ENCODE measurements at places on chromosomes 4 and X.

DNA sequence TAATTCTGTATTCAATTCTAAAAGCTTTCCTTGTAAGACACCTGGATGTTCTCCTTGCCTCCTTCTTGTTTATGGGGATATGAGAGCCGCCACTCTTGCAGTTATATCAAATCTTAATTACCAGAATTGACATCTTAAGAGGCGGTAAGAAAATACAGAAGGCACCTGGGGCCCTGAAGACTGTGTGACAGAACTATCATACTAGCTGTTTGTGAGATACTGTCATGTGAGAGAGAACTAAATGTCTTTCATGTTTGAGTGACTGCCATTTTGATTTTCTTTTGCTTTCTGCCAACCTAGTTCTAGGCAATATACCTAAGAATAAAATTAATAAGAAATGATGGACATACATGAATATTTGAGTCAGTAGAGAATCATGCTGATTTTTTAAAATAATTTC lies 340.2 kb upstream of the SMIM31 start:
- DNase-seq, result no peak

DNA sequence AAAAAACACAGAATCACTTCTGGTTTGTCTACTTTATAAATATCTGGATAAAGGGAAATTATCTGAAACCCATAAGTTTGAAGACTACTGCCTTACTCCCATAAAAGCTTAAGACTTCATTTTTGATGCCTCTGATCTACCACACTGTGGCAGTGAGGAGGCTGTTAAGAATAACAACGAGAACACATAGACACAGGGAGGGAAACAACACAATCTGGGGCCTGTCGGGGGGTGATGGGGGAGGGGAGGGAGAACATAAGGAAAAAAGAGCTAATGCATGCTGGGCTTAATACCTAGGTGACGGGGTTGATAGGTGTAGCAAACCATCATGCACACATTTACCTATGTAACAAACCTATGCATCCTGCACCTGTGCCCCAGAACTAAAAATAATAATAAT lies 573.7 kb downstream of the GBA3 start:
- DNase-seq, result no peak

DNA sequence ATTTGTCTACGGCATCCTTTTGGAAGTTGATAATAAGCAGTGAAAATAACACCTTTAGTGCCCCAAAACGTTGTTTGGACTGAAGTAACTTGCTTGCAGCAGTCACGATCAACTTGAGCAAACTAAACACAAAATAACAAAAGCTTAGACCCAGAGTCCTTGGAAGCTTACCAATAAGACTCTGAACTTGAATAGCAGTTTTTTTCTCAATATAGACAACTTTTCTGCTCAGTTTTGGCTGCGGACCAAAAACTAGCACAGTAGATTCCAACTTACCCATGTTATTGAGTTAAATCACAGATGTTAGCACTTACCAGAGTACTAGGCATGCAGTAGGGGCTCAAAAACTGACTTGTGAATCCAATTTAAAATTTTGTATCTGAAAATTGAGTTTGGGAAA lies 746.9 kb downstream of the PCDH19 start:
- DNase-seq, result no peak

DNA sequence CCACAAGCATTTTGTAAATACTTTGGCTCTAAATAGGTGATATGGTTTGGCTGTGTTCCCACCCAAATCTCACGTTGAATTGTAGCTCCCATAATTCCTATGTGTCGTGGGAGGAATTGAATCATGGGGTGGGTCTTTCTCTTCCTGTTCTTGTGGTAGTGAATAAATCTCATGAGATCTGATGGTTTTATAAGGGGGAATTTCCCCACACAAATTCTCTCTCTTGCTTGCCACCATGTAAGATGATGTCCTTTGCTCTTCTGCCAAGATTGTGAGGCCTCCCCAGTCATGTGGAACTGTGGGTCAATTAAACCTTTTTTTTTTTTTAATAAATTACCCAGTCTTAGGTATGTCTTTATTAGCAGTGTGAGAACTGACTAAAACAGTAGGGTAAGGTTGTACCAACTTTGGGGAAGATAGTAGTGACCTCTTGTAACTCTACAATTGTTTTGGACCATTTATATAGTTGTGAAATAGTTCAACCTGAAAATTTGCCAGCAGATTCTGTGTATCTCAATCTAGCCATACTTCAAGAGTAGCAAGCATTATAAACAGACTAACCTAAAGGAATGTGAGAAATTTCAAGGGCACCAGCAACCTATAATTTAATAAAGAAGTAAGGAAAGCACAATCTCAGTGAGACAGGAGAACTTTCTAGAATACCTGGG lies 727.8 kb downstream of the GRID2 start:
- DNase-seq, result no peak

- no peak for DNase-seq
These were observed 64.0 kb downstream of the NBDY start for GRCh38 chrX:56793112-56793430.

DNA sequence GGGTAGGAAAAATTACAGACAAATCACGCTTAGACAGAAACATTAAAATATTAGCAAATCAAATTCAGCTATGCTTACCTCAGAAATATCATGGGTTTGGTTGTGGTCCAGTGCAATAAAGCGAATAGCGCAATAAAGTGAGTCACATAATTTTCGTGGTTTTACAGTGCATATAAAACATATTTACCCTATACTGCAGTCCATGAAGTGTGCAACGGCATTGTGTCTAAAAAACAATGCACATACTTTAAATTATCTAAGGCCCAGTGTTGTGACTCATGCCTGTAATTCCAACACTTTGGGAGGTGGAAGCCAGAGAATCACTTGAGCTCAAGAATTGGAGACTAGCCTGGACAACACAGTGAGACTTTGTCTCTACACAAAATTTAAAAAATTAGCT lies 195.7 kb upstream of the IL1RAPL1 start:
- DNase-seq, result no peak

DNA sequence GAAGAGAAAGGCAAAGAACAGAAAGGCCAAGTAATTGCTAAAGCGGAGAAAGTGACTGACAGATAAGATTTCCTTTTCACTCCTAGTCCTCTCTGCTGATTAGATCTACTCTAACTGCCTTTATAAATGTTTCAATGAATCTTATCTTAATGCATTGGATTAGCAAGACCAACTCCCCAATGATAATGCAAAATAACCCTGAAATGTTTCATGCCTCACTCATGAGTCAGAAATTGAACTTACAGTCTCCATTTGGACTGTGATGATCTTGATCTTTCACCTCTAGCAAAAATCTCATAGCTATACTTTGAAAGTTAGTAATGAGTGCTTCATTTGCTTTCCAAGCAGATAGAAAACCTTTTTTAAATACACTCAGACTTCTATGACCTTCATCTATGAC lies 26.5 kb downstream of the SLC10A7 start:
- no peak for DNase-seq

DNA sequence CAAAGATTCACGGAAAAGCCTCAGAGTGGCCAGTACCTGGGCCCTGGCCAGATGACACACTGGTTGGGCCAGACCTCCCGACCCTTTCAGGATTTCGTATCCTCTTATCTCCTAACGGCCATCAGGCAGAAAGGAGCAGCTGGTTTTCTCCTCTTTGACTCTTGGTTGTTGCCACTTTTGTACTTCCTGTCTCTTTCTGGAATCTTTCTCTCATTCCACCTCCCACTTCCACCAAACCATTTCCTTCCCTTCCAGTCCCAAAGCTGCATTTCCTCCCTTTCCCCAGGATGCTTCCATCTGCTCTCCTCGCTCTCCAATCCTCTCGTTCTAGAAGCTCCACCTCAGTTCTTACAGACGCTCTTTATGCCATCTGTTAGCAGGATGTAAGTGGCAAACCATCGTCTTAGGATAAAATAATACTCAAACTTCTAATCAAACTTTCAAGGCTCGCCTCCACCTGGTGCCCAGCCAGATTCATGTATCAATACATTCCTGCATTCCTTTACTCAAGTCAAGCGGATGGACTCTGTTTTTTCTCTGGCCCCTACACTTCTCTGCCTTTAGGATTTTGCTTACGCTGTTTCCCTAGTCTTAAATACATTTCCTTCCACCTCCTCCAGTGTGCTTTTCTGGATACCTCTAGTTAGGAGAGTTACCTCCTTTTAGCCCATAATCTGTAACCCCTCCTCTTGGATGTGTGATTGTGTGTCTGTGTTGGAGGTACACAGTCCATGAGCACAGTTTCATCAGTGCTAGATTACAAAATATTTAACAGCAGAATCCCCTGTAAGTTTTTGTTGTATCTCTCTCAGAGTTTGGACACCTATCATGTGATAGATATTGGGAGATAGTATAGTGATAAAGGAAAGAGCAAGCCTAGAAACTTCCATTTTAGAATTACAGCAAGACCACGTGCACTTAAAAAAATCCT lies 70.4 kb downstream of the LDB2 start:
- no peak for DNase-seq

- DNase-seq, result peak; percentile 60
These were observed 89.1 kb downstream of the FNIP2 start for GRCh38 chr4:158857951-158858350.

DNA sequence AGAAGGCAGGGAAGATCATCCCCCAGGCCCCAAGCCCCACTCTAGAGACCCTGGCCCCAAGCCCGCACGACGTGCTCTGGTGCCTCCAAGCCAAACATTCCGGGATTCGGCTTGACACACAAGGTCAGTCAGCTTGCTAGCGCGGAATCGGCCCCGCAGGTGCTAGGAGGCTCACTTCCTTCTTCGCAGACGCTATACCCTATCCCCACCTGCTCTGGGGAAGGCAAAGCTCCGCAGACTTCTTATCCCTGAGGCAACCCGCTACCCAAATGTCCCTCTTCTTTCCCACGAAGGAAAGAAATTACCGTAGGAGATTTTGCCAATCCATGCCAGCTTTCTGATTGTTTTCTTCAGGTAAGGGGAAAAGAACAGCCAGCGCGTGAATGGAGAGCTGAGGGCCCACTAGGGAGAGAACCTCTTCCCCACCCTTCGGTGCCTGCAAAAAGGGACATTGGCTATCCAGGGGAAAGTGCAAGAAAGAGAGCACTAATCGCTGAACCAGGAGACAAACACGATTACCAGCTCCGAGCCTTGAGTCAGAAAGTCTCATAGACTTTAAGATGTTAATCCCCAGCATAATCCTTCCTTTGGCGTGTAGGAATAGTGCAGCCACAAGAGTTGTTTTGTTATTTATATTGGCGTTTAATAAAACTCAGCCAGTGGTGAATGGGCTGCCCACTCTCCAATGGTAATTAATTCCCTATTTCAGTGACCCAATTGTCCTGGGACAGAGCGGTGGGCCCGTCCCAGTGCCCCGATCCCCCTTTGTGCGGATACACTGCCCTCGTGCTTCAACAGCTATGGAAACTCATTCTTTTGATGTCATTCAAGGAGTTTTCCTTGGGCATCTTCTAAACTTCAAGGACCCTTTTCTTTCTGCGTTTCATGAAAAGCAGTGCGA lies 5.4 kb upstream of the NEUROG2 start:
- DNase-seq, result no peak

GRCh38 chr4:174396599-174397110 lies 112.9 kb downstream of the CEP44 start:
- DNase-seq, result no peak
